Fibroblast of the conjunctiva (primary cell): ENCODE measurements at places on chromosomes 3 and 15.

DNA sequence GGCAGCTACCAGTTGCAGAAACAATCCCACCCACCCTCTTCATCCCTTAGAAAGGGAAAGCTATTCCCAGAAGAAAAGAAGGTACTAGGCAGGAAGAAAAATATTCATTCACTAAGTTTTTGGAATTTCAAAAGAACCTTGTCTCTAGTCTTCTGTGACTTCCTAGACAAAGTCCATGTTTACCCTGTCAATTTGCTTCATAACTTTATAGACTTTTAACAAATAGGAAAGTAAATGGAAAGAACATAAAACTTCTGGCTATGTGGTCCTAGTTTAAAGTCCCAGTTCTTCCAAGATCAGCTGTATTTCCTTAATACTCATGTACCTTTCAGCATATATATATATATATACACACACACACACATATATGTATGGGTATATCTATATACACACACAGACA lies 143.7 kb upstream of the SNTN start:
- DNase-seq: no peak

DNA sequence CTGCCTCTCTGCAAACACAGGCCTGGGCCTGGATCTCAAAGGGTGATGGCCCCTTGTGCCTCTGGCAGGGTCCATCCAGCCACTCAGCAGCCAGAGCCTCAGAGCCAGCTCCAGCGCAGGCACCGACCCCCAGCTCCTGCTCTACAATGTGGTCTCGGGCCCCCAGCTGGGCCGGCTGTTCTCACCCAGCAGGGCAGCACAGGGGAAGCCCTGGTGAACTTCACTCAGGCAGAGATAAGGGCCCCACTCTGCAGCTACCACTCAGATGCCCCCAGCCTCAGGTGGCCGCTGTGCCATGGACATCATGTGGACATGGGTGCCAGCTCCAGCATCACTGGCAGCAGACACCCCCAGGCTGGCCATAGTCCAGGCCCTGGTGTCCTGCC lies 173.1 kb downstream of the TBC1D2B start:
- DNase-seq: no peak

DNA sequence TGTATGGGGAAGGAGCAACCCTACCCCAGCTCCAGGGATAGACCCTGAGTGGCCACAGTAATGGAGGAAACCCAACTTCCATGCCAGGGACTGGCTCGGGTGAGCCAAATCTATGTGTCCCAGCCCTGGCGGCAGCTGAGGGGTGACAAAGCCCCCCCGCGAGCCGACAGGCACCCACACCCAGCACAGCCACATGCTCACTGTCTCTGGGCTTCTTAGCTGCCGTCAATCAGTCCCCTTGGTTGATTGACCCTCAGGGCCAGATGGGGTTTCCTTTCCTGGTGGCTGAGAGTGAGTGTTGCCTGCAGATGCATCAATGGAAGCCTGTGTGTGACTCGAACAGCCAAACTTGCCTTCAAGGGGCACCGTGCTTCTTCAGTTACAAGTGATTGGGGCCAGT lies 2.1 kb upstream of the OCA2 start:
- DNase-seq: no peak

GRCh38 chr15:77572186-77572585 lies 60.5 kb downstream of the LINGO1 start:
- DNase-seq: no peak

GRCh38 chr15:39415634-39416033 lies 165.2 kb upstream of the THBS1 start:
- DNase-seq: no peak

DNA sequence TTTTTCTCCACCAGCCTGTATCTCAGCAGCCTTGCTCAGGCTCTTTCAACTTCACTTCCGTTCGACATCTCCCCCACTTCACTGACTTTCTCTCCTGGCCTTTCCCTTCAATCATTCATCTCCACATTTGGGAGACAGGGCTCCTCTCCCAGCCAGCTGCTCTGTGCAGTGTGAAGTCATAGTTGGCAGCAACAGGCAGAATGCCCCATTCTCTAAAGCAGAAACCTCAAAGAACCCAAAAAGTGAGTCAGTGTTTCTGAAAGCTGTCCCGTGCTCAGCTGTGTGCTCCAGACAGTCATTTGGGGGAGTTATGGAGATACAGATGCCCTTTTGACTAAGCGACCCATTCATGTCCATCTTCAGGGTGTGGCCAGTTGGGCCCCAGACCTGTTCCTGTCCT lies 54.3 kb downstream of the NTRK3 start:
- DNase-seq: no peak

GRCh38 chr3:13114811-13115575 lies 41.8 kb upstream of the IQSEC1 start:
- DNase-seq: no peak

DNA sequence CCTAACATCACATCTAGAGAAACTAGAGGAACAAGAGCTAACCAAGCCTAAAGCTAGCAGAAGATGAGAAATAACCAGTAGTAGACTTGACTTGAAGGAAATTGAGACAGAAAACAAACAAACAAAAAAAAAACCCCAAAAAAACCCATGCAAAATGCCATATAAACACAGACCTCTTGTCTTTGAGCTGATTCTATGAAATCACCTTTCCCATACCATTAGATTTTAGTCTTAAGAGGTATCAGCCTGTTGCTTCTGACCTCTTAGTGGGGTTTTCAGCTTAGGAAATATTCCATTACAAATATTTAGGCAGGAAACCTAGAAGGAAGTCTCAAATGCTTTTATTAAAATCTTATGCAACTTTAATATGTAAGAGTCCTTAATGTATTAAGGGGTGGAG lies 23.9 kb upstream of the ST3GAL6 start:
- no peak for DNase-seq

DNA sequence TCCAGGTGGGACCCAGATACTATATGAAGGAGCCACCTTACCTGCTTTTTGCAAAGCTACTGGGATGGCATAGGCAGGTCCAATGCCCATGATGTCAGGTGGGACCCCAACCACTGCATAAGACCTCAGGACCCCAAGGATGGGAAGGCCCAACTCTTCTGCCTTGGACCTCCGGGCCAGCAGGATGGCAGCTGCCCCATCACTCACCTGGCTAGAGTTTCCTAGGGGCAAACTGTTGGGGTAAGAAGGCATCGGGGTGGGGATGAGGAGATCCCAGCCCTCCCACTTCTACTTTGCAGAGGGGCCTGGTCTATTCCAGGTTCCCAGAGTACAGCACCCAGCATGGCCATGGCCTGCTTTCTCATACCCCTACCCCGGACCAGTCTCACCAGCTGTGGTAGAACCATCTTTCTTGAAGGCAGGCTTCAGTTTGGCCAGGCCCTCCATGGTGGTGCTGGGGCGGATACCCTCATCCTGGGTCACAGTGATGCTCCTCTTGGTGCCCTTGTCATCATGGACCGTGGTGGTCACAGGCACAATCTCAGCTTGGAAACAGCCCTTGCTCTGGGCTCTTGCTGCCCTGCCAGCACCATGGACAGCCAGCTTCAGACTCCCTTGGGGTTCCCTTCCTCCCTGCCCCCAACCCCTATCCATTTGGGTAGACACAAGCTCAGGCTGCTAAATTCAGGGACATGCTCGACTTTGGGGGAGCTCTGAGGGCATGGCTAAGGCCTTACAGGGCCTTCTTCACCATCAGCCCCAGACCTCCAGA lies 10.6 kb downstream of the ACAA1 start:
- no peak for DNase-seq

- no peak for DNase-seq
Measured at GRCh38 chr15:31031471-31032067, 40.1 kb upstream of the MTMR10 start.

GRCh38 chr3:45677033-45677446 lies 12.2 kb upstream of the SACM1L start:
- peak; percentile 48 for DNase-seq

DNA sequence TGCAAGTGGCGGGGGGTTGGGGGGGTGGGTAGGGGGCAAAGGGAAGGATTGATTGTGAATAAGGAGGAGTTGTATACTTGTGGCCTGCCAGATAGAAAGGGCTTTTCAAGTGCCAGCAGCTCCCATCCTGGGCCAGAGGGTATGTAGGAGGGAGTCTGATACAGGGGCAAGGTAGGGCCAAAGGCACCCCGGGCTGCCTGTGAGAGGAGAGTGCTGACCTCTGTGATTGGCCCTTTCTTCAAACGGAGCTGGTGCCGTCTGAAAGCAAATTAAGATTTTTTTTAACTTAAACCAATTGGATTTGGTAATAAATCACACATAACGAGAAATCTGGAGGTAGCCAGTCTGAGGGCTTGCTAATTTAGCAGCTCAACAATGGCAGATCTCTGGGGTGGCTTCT lies 229.9 kb downstream of the THSD4 start:
- DNase-seq: no peak

GRCh38 chr15:89109238-89109637 lies 21.0 kb downstream of the ABHD2 start:
- DNase-seq: no peak

GRCh38 chr3:38383156-38383875 lies 36.7 kb downstream of the XYLB start:
- no peak for DNase-seq

DNA sequence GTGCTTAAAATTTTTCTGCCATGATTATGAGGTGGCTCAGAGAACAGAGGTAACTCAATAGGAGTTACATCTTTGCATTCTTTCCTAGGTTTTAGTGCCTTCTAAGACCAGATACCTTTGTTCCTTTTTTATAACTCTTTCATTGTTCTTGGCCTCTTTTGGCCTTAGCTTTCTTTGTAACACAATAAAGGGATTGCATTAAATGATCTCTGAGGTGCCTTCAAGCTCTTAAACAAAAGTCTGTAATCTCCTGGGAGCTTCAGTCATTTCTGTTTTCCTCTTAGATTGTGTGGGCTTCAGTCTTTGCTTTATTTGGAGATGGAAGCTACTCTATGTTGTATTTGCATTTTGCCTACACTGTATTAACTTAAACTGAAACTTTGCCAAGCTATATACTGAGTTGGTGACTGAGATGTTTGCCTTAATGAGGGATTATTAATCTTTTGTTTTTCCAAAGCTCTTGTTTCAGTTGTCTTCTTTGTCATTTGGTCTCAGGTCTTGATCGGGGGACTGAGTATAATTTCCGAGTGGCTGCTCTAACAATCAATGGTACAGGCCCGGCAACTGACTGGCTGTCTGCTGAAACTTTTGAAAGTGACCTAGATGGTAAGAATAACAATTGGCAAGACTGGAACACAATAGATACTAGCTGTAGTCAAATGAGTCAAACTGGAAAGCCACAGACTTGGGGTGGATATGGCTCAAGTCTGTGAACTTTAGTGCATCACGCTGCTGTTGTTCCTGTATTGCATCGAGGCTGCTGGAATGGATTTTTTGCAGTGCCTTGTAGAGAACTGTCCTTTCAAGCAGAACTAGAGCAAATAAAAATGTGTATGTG lies 110.3 kb downstream of the HCN4 start:
- DNase-seq: no peak

DNA sequence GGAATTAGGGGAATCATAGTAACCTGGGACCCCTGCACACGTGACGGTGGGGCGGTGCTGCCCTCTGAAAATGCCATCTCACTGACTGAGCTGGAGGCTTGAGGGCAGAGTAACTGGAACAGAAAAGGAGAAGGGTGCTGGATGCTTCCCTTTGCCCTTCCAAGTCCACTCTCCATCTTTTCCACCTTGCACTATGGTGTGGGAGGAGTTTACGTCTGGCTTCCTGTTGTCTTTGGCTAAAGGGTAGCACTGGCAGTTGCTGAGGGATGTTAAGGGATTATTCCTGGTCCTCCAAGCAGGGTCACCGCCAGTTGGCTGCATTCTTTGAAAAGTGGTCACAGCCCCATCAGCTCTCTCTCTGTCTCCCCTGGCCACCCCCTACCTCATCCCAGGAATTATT lies 129.4 kb upstream of the SNTN start:
- no peak for DNase-seq

- no peak for DNase-seq
Measured at GRCh38 chr3:195893044-195893395, 15.3 kb downstream of the TNK2 start.

DNA sequence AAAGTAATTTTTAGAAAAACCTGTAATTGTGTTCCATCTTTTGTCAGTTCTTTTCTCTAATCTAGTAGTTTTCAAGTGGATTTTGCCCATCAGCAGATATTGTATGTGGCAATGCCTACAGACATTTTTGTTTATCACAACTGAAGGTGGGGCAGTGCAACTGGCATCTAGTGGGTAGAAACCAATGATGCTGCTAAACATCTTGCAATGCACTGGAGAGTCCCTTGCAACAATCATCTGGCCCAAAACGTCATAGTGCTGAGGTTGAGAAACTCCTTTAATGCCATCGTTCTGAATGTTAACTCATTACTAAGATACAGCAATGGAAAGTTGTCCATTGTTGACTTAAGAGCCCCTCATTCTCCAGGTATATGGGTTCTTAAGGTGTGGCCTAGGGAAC lies 80.1 kb downstream of the BTD start:
- no peak for DNase-seq

DNA sequence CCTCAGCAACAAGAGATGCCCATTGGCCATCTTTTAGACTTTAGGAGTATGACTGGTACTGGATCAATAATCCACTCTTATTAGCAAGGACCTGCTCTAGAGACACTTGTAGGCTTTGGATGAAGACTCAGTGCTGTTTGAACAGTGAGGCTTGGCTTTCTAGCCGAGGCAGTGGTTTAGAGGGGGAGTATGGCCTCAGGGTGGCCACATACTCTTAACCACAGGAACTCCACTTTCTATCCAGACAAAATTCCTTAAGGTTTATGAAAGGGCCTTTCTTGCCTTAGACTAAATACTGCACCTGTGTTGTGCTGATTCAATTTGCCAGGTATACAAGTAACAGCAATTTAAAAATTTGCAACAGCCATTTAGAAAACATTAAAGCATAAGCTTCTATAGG lies 1046.3 kb downstream of the DIPK2A start:
- DNase-seq: no peak

GRCh38 chr15:54941417-54941816 lies 255.3 kb downstream of the RSL24D1 start:
- no peak for DNase-seq

DNA sequence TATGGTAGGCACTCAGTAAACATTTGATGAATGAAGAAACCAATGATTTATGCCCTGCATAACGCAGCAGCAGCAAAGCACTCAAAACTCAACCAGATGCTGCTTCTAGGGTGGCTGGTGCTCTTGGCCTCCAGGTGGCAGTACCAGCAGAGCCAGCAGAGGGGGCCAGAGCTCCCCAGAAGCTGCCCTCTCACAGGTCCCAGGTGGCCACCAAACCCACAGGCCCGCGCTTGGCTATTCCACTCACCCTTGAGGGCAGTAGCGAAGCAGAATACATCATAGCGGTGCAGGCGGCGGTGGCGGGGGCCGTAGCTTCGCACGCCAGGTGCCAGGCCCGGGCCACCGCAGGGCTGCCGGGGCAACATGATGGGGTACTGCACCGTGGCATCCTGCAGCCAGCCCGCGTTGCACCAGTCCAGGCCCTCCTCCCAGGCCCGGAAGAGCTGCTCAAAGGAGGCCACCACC lies 16.6 kb downstream of the HAPLN3 start:
- DNase-seq: no peak

DNA sequence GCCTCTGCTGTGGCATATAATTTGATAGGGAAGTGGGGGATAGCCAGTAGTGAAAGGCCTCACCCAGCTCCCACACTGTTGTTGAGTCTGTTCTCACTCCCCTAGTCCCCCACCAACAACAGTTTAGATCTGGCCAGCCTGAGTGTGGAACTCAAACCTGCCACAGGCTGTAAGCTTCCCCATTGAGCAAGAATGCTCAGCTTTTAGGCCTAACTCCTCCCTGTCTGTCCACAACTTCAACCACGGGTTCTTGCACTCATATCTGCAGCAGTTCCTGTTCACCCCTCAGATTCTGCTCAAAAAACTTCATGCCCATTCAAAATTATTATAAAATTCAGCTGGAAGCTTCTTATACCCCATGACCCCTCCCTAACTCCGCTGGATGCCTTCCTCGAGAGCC lies 975.1 kb downstream of the NSUN3 start:
- DNase-seq: no peak

GRCh38 chr15:101207867-101208288 lies 44.0 kb downstream of the CHSY1 start:
- no peak for DNase-seq
